ENCODE measurements at places on chromosomes 1 and 21.

GRCh38 chr1:245546875-245547274 lies 392.1 kb downstream of the KIF26B start:
- no peak for DNase-seq

DNA sequence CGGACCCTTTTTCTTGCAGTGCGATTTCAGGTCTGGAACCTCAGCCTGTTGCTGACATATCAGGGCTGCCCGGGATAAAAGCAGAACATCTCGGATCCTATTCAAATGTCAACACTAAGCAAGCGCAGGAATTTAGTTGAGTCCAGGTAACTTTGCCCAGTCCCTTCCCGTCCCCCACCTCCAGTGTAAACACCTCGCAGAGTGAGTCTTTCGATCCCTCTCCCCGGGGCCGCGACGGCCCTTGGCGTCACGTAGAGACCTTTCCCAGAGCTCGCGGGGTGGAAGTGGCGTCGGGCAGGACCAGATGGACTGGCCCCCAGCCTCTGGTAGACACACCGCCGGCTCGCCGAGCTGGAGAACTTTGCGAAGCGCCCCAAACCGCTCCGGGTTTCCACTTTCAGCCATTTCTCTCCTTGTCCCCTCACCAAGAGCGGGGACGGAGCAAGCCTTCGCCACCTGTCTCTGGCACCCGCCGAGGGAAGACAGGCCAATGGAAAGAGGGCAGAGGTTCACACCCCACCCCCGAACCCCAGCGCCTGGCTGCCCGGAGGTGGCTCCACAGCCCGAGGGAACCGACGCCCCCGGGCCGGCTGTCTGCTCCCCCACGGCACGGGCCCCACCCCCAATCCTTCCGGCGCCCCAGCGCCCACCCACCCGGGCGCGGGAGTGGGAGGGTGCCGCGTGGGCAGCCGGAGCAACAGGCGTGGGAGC lies 570 bp downstream of the KCND3 start:
- no peak for DNase-seq

DNA sequence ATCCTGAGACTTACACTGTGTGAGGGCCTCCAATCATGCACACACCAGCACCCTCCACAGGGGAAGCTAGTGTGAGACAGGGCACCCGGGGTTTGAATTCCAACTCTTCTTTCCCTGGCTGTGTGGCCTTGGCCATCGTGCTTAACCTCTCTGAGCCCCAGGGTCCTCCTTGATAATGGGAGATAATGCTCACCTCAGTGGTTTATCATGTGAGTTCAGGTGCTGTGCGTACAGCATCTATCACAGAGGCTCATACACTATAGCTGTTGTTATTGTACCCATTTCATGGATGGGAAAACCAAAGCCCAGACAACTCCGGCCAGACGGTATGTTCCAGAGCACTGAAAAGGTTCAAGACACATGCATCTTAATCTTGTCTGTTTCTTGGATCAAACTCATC lies 16.0 kb upstream of the UBXN10 start:
- no peak for DNase-seq

DNA sequence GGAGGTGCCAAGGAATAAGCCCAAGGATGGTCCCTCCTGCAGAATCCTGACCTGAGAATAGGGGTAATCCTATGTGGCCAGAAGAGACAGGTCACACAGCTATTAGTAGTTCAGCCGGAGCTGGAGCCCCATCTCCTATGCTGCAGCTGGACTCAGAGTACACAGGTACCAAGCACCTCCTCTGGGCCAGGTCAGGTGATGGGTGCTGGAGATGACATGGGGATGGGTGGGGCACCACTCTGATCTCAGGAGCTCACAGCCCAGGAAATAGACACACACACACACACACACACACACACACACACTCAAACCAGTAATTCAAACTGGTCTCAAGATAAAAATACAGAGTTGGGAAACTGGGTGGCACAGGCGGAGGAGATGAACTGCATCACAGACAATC lies 54.2 kb upstream of the SSBP3 start:
- peak; percentile 86 for DNase-seq

- DNase-seq: peak; percentile 48
Measured at GRCh38 chr1:28640766-28641165, 2.1 kb downstream of the TAF12 start.

DNA sequence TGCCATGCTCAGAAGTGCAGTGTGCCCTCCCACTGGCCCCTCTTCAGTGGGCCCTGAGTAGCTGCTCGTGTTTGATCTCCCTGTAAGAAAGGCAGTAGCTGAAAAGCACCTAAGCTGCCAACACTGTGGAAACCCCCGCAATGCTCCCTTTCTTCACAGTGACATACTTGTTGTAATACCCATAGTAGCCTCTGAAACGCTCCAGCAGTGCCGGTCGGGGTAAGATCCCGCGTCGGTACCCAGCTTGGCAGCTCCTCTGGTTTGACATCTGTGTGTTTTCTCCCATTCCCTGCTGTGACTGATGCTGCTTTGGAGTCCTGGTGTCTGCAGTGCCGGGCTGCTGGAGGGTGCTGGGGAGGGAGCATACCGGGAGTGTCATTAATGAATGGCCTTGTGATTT lies 3.6 kb downstream of the CHAF1B start:
- DNase-seq: no peak

GRCh38 chr1:163970699-163971098 lies 588.3 kb upstream of the PBX1 start:
- no peak for DNase-seq

GRCh38 chr1:7228252-7228961 lies 443.2 kb downstream of the CAMTA1 start:
- DNase-seq: no peak

- DNase-seq: no peak
Measured at GRCh38 chr1:239422818-239423217, 36.5 kb downstream of the CHRM3 start.

DNA sequence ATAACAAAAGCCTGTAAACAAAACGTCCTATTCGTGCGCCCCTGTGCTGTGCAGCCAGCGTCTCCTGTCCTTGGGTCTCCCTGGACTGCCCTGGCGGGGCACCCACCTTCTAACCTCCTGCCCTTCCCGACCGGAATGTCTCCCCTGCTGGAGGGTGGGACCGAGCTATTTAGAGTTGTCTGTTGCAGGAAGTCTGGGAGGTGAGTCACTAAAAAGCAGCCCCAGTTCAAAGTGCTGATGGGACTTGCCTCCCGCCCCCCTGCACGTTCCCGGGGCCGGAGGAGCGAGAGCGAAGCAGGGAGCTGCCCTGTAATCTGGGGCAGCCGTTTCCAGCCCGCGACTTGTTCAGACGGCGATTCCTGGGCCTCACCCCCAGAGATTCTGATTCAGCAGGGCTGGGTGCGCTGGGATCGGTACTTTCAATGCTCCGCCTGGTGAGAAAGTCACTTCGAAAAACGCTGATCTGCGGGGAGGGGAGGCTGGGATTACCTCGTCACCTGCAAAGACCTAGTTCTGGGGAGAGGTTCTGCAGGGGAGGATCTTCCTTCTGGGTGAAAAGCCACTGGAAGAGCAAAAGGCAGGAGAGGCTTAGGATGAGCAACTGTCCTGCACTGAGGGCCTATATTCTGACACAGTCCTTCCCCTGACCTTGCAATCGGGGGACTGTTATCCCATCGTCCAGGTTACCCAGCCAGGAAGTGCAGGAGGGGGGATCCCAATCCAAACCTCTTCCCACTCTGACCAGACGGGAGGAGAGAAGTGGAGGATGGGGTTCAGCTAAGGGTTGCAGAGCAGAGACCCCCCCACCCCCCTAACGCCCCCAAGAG lies 1.2 kb upstream of the DHRS3 start:
- peak; percentile 41 for DNase-seq

DNA sequence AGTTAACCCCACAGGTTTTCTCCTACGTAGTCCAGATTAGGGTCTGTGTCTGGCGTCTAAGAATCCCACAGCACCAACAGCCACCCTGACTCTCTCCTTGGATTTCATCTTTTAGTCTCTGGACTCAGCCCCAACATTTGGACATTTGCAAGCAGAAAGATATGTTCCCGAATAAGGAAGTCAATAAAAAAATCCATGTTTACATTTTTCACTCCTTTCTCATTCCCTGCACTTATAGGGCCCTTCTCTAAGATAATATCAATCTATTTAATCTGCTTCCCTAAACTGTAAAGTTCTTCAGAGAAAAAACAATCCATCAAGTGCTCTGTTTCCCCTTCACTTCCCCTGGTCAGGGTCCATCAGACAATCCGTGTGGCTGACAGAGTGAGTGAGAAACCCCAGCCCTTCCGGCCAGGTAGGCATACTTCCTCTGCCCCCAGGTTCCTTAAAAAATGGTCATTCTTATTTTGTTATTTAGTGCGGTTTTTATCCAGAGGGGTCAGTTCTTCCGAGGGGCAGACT lies 105.9 kb upstream of the CDC42BPA start:
- no peak for DNase-seq

DNA sequence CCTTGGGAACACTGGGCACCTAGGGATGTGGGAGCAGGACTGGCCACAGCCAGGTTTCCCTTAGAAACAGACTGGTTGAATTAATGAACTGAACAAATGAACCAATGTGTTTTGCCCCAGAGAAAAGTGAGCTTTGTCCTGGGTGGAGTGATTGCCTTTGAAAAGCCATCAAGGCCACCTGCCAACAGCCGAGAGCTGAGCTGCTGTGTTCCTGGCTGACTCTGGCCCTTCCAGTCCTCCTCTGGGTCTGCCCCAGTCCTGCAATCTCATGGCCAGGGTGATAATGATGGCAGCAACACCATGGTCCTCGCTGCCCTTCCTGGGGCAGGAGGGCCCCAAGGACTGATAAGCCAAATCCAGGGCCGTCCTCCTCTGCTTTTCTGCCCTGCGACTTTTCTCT lies 18.2 kb upstream of the GJA9 start:
- no peak for DNase-seq

GRCh38 chr21:36125512-36126207 lies 9.2 kb upstream of the CBR3 start:
- peak; percentile 46 for DNase-seq

DNA sequence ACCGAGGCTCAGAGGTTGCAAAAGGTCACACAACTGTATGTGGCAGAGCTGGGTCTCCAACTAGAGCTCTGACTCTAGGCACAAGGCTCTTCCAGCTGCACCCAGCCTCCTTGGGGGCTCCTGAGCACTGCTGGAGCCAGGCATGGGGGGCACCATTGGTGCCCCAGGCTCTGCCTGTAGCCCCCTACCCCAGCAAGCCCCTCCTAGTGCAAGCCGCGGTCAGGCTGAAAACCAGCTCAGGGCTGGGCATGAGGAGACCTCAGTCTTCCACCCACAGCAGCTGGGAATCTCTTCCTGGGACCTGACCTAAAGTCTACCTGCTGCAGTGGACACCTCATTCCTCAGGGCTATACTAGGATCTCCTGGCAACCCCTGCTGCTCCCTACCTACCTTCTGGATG lies 14.6 kb downstream of the TNNT2 start:
- no peak for DNase-seq

DNA sequence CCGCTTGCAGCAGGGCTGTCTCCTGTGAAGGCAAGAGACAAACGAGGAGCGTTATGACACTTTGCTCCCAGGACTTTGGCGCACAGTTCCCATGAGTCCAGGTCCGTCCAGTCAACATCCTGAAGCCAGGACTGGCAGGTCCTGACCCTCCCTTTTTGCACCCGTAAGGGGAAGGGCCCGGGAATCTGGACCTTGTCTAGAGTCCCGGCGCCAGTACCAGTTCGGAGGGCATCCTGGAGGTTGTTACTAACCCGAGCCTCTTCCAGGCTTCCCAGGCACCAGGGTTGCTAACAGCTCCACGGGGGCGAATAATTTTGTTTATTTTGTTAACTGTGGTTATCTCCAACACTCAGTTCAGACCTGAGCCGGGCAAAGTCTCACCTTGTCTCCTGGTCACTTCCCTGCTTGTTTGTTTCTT lies 682 bp upstream of the RWDD3 start:
- DNase-seq: no peak

- no peak for DNase-seq
Measured at GRCh38 chr1:55468142-55468795, 253.1 kb upstream of the USP24 start.

DNA sequence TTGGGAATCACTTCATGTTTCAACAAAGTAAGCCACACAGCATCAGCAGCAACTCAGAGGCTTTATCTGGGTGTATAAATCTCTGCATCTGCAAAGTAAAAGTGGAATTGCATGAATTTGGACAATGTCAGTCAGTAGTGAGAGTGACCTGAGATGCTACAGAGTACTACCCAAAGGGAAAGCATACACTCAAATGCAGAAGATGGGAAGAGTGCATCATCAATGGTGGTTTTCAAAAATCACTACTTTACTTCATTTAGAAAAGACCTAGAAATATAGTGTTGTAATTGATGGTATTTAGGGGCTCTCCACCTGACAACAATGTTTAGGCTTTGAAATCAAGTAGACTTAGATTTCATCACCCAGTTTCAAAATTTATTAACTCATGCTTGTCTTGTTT lies 24.5 kb upstream of the PKN2 start:
- DNase-seq: no peak

- no peak for DNase-seq
Measured at GRCh38 chr1:205172729-205173366, 38.7 kb downstream of the DSTYK start.

- no peak for DNase-seq
Measured at GRCh38 chr1:5907966-5908365, 84.3 kb downstream of the NPHP4 start.

GRCh38 chr1:165114889-165115285 lies 241.6 kb downstream of the LMX1A start:
- no peak for DNase-seq

- DNase-seq: no peak
Measured at GRCh38 chr1:224087286-224087794, 26.6 kb upstream of the FBXO28 start.

GRCh38 chr1:47436304-47436978 lies 1.4 kb upstream of the FOXD2 start:
- peak; percentile 67 for DNase-seq

GRCh38 chr1:6026095-6026809 lies 19.4 kb upstream of the KCNAB2 start:
- peak; percentile 89 for DNase-seq

DNA sequence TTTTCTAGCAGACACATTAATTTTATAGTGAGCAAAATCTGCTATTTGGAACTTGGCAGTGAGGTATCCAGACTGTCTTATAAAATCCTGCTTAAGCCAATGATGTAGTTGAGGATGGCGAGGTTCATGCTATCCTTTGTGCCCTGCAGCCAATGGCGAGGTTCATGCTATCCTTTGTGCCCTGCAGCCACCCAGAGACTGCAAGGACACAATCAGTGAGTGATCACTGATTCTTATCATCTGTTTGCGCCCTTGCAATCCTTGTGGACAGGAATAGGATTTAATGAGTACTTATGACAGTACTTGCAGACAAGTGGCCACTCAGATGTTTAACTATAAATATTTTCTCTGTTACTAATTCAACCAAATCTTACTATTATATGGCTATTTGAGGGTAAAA lies 112.6 kb downstream of the EIF4G3 start:
- no peak for DNase-seq

GRCh38 chr1:63012339-63012738 lies 228.4 kb downstream of the ATG4C start:
- no peak for DNase-seq

DNA sequence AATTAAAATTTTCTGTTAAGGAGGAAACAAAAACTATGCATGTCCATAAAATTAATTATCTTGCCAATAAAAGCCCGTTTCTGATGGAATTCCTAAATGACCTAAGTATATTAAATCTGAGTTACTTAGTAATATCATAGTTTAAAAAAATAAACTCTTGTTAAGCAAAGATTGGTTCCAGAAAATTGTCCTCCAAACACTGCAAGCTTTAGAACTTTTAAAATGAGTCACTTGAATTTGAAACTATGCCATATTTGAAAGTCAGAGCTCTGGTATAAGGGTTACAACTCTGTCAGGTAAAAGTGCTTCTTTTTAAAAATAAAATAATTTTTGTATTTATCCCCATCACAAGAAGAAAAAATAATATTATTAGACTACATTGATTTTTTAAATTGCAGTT lies 409.5 kb downstream of the PLPP3 start:
- no peak for DNase-seq

GRCh38 chr1:168772428-168773060 lies 43.5 kb upstream of the DPT start:
- no peak for DNase-seq
